ENCODE measurements at places on chromosomes 6 and 20.
A peak's percentile ranks its signal among the peaks of the same experiment; 100 is the strongest.

DNA sequence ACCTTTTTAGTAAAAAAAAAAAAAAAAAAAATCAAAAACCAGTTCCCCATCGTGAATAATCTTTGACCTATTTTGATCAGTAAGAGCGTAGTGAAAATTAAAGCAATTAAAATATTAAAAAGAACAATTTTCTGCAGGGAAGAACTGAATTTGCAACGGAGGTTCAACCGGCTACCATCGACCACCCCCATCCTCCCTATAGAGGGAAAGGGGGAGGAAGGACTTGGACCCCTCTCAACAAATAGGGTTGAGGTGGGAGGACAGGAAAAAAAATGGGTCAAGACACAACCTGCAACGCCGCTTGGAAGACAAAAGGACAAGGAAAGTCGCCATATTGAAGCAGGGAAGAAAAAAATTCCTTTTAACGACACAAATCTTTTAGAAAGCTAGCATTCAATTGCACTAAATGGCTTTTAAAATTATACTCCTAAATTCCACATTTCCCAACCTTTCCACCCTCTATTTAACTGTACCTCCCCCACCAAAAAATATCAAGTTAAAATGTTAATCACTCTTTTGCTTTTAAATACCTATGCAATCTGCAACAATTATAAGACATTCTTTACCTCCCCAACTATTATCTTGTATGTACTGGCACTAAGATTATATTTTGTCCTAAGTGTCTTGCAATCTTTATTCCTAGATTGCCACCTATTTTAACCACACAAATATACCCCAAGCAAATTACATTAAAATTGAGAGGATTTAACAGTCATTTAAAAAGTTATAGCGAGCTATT lies 1.7 kb downstream of the PPP1R10 start:
- peak; percentile 92 for DNase-seq

DNA sequence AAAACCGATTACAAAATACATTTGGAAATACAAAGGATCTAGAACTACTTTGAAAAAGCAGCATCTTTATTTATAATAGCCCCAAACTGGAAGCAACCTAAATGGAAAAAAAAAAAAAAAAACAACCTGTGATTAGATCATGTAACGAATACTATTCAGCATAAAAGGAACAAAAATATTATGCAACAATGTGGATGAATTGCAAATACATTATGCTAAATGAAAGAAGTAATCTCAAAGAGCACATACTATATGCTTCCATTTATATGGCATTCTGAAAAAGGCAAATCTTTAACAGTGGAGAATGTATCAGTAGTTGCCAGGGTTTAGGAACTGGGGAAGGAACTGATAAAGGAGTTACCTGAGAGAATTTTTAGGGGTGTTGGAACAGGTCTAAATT lies 28.9 kb downstream of the IRAK1BP1 start:
- no peak for DNase-seq

- no peak for DNase-seq
These were observed 1.8 kb upstream of the FASTKD5 start for GRCh38 chr20:3161316-3162079.

- DNase-seq = no peak
These were observed 74.0 kb upstream of the CST7 start for GRCh38 chr20:24875078-24875477.

GRCh38 chr6:159969921-159970320 lies 1.0 kb downstream of the IGF2R start:
- DNase-seq = peak; percentile 58

DNA sequence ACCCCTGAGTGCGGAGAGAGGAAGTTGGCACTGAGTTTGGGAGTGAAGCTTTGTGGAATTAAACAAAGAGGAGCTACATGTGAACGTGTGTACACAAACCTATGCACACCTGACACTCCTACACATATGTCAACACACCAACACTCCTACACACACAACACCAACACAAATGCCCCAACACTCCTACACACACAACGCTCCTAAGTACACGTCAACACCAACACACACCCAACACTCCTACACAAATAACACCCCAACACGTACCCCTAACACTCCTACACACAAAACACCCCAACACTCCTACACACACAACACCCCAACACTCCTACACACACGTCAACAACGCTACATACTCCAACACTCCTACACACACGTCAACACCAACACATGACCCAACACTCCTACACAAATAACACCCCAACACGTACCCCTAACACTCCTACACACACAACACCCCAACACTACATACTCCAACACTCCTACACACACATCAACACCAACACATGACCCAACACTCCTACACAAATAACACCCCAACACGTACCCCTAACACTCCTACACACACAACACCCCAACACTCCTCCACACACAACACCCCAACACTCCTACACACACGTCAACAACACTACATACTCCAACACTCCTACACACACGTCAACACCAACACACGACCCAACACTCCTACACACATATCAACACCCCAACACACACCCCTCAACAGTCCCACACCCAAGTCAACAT lies 40.1 kb upstream of the ZBP1 start:
- DNase-seq = no peak

DNA sequence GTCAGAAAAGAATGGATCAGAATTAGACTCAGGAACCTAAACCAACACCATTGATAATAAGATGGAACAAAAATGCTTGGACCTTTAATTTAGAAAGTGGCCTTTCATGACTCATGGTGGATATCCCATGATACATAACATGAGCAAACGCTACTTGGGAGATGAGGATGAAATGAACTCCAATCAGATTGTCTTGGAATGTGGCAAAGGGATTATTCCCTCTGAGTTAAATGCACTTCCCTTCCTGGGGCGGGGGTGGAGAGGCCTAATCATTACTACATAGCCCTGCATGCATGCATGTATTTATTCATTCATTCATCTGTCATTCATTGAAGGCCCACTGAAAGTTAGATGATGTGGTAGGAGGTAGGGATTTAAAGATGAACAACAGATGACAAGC lies 174.0 kb downstream of the AIG1 start:
- DNase-seq = no peak

GRCh38 chr6:34673064-34673463 lies 23.5 kb downstream of the ILRUN start:
- no peak for DNase-seq

DNA sequence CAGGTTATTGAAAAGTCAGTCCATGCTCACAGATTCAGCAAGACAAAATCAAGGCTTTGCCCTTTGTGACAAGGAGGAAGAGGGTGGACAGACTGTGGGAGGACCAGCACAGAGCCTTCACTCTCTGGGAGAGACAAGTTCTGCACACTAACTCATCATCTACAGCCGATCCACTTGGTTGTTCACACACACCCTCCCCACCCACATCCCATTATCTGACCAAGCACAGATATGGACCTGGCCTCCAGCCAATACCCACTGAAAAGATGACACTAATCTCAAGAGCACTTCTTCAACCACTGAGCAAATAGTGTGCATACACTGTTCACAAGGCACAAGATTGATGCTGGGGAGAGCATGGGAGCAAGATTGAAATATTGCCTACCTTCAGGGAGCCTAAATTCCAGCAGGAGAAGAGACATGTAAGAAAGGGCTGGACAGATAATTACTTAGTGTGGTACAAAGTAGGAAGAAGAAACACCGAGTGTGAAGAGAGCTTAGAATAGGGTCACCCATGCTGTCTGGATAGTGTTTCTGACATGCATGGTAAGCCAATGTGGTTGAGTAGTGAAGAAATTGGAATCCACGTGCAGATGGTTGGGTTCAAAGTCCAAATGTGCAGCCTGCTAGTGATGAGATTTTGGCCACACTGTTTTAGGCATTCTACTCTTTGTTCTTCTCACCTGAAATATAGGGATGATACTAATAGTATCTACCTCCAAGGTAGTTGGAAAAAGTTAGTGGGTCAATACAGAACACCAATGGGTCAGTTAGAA lies 21.7 kb upstream of the IL17A start:
- peak; percentile 86 for DNase-seq

- no peak for DNase-seq
These were observed 45.4 kb upstream of the QKI start for GRCh38 chr6:163369141-163369540.

DNA sequence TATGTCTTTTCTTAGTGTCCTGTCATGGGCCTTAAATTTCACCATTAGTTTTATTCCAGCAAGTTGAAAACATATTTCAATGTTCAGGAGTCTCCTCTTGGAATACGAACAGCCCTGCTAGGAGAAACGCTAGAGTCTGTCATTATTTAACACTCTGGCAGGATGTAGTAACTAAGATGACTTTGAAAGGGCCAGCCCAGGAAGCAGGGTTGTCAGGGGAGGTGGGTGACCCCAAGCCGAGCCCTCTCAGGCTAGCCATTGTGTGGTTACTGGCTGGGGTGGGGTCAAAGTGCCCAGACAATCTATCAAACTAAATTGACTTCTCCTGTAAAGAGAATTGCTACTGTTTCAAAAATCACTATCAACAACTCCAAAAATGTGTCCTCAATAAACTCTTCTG lies 67.8 kb downstream of the LY86 start:
- no peak for DNase-seq

GRCh38 chr6:45679631-45680030 lies 301.9 kb upstream of the SUPT3H start:
- DNase-seq = no peak

- no peak for DNase-seq
These were observed 33.5 kb upstream of the BMP6 start for GRCh38 chr6:7692453-7692784.

DNA sequence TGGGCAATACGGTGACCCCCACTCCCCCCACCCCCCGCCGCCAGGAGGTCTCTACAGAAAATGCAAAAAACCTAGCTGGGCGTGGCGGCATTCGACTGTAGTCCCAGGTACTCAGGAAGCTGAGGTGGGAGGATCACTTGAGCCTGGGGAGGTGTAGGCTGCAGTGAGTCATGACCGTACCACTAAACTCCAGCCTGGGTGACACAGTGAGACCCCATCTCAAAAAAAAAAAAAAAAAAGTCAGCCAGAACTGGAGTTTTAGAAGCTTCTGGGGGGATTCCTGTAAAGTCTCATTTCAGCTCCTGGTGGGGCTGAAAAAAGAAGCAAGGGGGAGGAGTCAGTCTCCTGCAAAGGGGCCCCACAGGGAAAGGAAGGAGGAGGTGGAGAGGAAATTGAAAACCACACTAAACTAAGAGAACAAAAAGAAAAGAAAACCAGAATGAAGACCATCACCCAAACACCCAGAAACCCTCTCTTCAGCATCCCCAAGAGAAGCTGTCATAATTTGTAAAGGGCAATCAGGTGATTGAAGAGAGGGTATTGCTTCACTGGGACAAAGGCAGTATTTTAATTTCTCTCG lies 50.4 kb downstream of the NOL4L start:
- DNase-seq = peak; percentile 36

GRCh38 chr6:46899659-46900058 lies 22.1 kb downstream of the ADGRF5 start:
- DNase-seq = no peak

DNA sequence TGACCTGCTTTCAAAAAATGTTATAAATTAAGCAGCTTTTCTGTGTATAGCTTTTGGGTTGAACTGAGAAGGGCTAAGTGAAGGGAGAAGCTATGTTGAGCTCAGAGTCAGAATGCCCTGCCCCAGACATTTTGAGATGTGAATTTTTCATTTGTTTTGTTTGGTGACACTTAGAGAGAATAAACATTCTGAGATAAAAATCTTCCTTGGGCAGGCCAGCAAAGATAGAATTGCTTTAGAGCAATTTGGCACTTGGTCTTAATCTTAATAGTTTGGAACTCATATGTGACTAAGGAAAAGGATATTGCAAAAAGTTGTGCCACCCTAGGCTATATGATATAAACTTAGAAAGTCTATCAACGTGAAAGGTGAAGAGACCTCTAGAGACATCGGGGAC lies 30.2 kb downstream of the MYB start:
- DNase-seq = no peak

GRCh38 chr20:19929481-19930145 lies 87.5 kb upstream of the NAA20 start:
- no peak for DNase-seq

DNA sequence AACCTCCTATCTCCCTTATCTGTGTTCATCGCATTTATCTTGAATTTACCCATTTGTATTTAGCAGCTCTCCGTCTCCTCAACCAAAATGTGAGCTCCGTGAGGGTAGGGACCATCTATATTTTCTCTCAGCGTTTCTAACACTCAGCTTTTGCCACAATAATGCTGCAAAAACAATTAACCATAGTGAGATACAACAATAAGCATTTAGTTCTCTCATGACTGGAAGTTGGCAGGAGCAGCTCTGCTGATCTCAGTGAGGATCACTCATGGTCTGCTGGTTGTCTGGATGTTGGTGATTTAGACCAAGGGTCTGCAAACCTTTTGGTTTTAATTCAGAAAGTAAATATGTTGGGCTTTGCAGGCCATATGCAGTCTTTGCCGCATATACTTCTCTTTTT lies 394.8 kb upstream of the RNF217 start:
- DNase-seq = no peak

GRCh38 chr6:19869464-19869863 lies 32.3 kb downstream of the ID4 start:
- DNase-seq = peak; percentile 4

DNA sequence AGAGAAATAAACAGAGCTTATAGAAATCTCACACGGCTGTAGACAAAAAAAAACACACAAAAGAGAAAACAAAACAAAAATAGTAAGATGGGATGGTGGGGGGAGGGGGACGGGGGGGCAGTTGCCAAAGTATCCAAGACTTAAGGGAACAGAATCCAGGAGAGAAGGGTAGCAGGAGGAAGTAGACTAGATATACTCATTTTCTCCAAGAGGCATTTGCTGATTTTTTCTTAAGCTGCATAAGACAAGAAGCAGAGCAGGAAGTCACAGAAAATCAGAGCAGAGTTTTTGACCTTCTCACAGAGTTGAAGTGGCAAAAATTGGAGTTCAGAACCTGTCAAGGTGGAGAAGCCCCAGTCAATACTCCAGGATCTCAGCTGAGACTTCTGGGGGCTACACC lies 237.7 kb downstream of the HIVEP2 start:
- no peak for DNase-seq

DNA sequence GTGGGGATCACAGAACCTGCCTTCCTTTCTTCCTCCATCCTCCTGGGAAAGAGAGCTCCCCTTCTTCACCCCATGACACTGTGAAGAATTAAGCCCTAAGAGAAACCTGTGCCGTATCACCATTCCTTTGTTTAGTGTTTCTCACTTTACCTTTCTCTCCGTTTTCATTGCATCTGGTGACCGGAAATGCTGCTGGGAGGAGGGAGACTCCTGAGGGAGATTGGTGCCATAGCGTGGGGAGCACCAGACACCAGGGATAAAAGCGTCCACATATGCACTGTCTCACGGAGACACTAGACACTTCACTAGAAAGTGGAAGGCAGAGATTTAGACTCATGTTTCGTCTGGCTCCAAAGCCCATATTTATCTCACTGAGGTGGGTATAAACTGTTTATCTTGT lies 15.5 kb upstream of the ULBP3 start:
- no peak for DNase-seq

GRCh38 chr6:121652726-121653623 lies 217.5 kb downstream of the GJA1 start:
- DNase-seq = no peak

GRCh38 chr6:47075168-47075567 lies 33.0 kb upstream of the ADGRF1 start:
- DNase-seq = no peak

DNA sequence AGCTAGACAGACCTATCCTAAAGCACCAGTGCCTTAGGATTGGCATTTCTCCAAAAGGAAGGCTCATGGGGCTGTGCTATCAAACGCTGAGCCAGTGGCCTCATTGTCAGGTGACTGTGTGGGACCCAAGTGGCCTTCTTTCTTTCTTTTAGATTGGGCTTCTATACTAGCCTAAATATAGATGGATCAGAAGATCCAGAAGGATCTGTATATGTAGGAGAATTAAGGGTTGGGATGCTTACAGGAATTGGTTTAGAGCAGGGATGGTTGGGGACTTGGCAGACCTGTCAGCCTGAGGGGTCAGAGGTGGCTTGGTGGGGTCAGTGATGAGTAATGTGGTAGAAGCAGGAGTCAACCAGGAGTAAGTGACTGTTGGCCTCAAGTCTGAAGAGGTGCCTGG lies 14.8 kb downstream of the ABT1 start:
- peak; percentile 32 for DNase-seq

Data from hematopoietic multipotent progenitor cell treated with erythropoietin and hydrocortisone succinate and interleukin-3 and kit ligand, for 6 days (in vitro differentiated cells).